Activated T-cell treated with anti-CD3 and anti-CD28 coated beads for 24 hours (primary cell): ENCODE measurements at places on chromosomes 7 and 10.
A peak's percentile ranks its signal among the peaks of the same experiment; 100 is the strongest.

DNA sequence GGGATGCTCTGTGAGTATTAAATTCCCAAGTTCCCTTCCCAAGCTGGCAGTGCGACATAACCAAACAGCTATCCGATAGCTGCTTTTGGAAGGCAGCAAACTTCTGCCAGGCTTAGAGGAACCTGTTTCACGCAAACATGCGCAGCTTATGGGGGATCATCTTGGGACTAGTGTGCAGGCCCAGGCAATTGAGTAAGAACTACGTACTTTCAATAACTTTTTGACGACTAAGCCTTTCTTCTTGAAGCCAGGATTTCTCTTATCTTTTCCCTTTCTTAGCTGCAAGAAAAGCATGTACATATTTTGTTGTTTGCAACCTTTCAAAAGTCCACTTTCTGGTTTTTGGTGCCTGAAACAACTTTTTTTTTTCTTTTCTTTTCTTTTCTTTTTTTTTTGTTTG is 28.7 kb upstream of the SEPHS1 start:
- no peak for DNase-seq

- no peak for DNase-seq
These were observed 30.5 kb upstream of the ZCCHC24 start for GRCh38 chr10:79475877-79476276.

- no peak for DNase-seq
These were observed 34.6 kb upstream of the UNCX start for GRCh38 chr7:1197997-1198625.

DNA sequence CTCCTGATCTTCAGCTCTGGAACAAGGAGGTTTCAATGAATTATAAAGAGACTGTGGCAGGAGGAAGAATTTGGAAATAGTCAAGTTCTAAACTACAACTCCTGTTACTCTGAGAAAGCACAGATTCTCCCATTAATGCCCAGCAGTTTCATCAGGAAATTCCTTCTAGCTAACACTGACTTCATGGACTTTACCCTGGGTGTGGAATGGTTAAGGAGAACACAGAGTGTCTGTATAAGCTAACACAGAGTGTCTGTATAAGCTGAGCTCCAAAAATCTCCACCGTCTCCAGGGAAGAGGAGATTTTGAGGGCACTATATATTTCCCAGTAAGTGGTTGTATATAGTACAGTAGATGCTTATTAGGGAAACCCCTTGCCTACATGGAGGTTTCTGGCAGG is 675.5 kb downstream of the XPNPEP1 start:
- DNase-seq, result no peak

GRCh38 chr7:3806516-3806915 is 505.5 kb downstream of the SDK1 start:
- no peak for DNase-seq

GRCh38 chr10:84375011-84375410 is 46.6 kb downstream of the CCSER2 start:
- peak; percentile 28 for DNase-seq

DNA sequence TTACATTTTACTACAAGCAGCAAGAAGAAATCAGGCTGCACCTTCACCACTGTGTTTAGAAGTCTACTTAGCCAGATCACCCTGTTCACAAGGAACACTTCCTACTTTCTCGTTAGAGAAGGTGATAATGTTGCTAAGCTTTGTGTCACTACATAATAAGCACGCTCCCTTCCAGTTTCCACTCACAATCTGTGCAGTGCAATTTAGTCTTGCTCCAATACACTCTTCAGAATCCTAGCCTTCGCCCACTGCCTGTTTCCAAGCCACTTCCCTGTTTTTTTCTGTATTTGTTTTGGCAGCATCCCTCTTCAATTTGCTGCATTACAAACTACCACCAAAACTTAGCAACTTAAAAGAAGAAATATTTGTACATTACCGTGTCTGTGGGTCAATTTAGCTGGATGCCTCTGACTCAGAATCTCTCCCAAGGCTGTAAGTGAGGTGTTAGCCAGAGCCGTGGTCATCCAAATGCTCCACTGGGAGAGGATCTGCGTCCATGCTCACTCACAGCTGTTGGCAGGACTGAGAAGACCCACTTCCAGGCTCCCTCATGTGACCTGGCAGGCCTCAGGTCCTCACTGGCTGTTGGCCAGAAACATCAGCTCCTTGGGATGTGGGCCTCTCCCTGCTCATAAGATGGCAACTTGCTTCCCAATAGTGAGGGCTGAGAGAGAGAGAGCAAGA is 110.4 kb downstream of the PON1 start:
- no peak for DNase-seq

- no peak for DNase-seq
These were observed 107.8 kb downstream of the RAB18 start for GRCh38 chr10:27611744-27612550.

- DNase-seq, result no peak
These were observed 161.1 kb upstream of the ZWINT start for GRCh38 chr10:56522166-56522565.

GRCh38 chr10:95880704-95881103 is 27.1 kb upstream of the CC2D2B start:
- DNase-seq, result no peak

GRCh38 chr7:138712652-138713051 is 11.5 kb upstream of the SVOPL start:
- no peak for DNase-seq
